ENCODE measurements at places on chromosomes 7 and 10.
A peak's percentile ranks its signal among the peaks of the same experiment; 100 is the strongest.

DNA sequence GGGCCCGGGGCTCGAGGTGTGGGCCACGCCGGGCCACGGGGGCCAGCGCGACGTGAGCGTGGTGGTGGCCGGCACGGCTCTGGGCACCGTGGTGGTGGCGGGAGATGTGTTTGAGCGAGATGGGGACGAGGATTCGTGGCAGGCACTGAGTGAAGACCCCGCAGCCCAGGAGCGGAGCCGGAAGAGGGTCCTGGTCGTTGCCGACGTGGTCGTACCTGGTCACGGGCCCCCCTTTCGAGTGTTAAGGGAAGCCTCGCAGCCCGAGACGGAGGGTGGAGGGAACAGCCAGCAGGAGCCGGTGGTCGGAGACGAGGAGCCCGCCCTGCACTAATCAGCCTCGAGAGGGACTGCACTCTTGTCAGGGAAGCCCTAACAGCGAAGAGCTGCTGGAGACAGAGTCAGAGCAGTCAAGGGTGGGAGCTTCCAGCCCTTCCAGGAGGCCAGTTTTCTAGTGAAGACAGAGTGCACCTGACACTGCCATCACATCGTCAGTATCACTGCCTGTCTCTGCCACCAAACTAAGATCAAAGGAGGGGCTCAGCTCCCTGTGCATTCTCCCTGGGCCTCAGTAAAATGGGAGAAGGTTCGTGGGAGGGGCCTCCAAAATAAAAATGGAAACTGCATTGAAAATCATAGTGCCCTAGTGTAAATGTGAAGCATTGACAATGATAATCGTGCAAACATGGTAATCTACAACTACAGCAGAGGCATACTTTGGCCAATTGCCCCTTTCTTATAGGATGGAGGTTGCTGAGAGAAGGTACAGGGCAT is 1.3 kb downstream of the MBLAC1 start:
- ATAC-seq = no peak

GRCh38 chr10:73167458-73167782 is 388 bp downstream of the ECD start:
- no peak for ATAC-seq

DNA sequence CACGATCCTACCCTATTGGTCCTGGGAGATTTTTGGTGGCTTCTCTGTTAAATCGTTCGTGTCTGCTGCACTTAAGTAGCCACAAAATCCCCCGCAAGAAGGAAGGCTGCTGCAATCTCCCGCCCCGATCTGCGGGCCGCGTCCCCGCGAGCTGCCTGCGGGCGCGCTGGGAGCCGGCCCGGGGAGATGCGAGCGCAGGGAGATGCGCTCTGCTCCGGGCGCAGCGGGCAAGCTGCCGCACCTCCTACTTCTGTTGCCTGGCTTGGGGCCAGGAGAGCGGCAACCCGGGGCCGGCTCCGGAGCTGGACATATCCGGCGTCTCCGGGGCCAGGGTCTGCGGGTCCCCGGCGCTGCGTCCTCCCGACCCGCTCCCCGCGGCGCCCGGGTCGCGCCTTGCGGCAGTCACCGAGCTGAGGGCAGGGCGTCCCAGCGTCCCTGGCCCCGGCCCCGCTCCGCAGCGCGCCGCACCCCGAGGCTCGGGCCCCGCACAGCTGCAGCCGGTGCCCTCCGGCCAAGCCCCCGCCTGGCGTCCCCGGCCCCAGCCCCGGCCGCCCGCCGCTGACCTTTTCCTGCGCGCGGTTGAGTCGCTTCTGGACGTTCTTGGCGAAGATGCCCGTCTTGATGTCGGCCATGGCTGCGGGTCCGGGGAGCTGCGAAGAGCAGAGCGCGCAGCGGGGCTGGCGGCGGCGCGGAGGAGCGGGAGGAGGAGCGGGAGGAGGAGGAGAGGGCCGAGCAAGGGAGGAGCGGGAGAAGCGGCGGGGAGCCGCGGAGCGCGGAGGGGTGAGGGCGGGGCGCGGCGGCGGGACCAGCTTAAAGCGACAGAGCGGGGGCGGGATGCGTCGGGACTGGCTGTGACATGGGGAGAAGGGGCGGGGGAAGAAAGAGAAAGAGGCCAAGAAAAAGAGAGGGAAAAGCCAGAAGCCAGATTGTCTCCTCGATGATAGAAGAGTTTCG is at the start of gene AMPH:
TSS of gene AMPH (minus strand) at position 654 of the 954 bp plus-strand sequence. CDS start at position 632, 22 bp downstream.
- no peak for ATAC-seq

GRCh38 chr10:1454428-1454827 is 282.9 kb downstream of the ADARB2 start:
- peak; percentile 27 for ATAC-seq

- ATAC-seq = no peak
These were observed 113.1 kb upstream of the RNF32 start for GRCh38 chr7:156527458-156527890.

DNA sequence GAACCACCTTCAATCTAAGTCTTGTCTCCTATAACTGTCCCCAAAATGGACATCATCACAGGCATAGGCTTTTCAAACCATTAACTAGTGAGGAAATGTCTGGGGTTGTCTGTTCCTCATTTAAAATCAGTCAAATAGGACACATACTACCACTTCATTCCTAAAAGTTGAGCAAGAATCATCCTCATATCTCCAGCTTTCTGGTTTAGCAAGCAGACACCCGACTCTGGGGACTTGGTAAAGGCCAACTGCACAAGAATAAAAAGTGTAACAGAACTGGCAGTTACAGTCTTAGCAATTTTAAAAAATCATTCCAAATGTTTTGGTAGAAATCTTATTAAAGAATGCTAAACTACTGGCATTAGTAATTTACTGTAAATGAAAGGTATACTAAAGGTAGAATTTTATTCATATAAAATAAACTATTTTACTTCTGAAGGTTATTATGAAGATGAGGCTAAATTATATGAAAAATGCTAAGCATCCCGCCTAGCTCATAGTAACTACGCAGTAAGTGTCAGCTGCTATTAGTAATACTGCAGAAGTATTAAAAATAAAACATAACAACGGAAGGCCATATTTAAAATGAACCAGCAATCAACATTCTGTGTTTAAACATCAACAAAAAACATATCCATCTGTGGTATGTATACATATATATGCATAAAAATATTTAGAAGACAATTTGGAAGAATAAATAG is 60.8 kb downstream of the ZNF438 start:
- ATAC-seq = no peak

DNA sequence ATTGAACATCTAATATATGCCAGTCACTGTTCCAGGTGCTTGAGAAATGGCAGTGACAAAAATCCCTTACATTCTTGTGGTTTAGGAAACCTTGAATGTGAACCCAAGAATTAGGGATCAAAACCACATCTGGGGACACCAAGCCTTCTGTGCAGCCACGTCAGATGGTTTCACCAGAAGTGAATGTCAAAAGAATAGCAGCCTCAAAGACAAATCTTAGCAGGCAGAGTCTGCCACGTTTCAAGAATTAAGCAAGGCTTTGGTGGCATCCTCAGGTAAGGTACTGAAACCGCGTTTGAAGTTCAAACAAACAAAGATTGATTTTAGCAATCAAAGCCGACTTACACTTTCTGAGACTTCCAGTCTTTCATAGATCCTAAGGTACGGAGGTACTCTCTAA is 225.5 kb upstream of the GNAI1 start:
- ATAC-seq = no peak

DNA sequence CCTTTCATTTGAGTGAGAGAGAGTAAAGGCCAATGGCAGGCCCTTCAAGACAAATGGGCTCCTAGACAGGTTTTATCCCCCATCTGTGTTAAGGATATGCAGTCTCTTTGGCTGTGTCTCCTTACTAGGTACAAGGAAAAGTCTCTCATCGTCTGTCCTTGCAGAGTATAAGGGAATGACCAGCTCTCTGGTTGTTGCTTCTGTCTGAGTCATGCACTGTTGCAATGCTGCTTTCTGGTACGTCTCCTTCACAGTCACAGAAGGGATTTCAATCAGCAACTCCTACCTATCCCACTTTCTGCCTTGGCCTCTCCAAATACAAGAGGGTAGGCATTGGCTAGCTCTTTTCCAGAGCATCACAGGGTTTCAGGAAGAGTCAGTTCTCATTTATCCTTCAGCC is 48.1 kb downstream of the CTTNBP2 start:
- peak; percentile 63 for ATAC-seq

DNA sequence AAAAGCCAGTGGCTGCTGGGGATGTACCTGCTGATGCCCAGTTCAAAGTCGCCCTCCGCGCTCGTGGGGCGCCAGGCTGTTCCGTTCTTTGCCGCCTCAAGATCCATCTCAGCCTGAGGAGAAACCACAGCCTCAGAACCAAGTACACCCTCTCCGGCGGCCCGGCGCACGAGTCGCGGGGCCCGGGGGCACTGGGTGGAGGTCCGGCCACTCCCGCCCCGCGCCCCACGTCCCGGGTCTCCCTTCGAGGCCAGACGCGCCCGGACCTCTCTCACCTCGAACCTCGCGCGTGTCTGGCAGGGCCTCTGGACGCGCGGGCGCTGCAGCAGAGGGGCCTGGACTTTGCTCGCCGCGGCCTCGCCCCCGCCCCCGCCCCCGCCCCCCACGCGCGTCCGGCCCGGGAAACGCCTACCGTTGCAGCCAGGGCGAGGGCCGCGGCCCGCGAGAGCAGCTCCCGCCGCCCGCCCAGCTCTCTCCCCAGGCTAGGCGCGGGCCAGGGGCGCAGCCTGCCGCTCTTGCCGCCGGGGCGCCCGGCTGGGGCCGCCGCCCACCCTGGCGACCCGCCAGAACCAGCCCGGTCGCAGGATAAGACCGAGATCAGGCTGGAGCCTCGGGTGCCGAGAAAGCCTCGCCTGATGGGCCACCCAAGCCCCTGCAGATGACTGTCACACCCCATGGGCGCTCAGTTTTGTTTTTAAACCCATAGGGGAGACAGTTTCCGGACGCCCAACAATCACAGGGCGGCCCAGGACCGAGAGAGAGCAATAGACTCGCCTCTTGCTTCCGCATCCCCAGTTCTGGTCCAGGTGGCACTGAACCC is at the start of gene ABCB4:
TSS of gene ABCB4 (minus strand) at position 322 of the 820 bp plus-strand sequence. CDS start at position 107, 215 bp downstream.
- peak; percentile 42 for ATAC-seq

- no peak for ATAC-seq
These were observed 86.9 kb downstream of the JAZF1 start for GRCh38 chr7:28093623-28094232.

DNA sequence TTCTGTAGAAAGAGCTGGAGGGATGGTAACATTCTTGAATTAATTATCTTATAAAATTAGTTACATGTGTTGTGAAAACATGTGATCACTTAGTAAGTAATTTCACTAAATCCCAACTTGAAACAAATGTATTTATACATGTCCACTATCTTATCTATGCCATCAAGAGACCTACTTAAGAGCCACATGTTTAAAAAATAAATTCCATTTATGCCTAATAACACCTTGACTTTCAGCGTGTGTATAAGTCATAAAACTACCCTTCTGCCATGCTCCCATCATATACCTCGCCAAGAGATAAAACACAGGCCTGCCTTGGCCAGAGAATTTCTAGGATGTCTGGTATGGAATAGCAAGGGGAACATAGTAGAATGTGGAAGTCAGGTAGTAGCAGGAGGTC is 37.3 kb downstream of the LIPJ start:
- ATAC-seq = no peak

GRCh38 chr10:12010353-12010752 is 32.3 kb downstream of the UPF2 start:
- no peak for ATAC-seq

GRCh38 chr7:79084423-79084822 is 369.0 kb downstream of the MAGI2 start:
- no peak for ATAC-seq

DNA sequence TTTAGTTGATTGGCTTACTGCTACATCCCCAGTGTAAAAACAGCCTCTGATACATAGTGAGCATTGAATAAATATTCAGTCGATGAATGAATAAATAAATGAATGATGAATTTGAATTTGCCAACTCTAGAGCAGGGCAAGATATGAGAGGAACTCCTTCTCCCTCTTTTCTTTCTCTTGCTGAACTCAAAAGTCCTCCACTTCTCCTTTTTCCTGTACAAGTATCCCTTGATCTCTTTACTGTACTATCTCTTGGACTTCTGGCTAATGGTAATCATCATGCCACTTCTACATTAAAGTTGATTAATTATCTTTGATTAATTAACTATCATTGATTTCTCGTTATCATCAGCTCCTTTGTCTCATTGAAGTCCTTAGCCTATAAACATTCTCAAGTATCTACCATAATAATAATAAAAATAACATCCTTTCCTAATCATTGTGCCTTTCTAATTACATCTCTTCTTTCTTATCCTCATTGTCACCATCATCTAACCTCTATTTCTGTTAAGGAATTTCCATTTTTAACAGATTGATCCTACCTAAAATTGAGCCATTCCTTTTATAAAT is 10.6 kb downstream of the CPED1 start:
- no peak for ATAC-seq

DNA sequence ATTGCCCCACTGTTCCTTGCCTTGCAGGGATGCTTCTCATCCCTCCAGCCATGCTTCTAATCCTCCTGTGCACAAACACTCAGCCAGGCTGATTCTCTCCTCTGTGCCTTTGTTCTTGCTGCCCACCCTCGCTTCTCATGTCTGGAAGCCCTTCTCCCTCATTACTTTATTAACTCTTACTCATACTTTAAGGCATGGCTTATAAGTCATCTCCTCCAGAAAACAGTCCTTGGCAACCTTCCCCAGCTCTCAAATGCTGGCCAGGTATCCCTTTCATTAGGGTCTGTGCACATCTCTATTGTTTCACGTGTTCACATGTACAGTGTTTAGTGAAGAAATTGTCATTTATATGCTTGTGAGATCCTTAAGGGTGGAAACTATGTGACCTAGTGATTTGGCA is 62.9 kb downstream of the ITGB8 start:
- ATAC-seq = no peak

DNA sequence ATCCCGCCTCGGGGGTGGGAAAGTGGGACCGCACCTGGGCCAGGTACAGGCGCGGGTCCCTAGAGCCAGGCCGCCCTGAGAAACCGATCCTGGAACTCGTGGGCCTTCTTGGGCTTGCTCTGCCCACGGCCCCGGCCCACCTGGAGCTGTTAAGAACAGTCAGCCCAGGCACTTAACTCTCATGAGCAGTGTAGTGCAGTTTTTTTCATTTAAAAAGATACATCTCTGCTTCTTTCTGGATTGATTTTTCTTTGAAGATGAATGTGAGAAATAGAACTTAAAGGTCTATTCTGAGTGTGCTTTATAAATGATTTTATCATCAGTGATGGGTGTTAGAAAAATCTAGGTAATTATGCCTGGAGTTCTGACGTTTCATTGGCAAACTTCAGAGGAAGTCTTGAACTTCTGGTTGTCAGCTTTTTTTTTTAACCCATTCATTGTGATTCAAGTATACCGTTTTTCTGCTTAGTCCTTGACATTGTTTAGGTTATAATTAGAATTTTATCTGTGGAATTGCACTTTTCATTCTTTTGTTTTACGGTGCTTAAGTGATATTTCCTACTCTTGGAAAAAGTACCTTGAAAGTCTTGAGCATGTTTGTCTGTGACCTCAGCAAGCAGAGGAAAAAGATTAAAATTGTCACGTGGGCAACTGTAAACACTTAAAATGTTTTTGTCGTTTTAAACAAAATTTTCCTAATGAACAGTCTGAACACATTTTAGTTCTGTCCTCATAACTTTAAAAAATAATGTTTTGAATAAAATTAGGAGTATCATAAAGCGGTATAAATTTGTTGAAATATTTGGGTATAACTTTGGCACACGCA is 906 bp downstream of the CDK1 start:
- ATAC-seq = no peak

- no peak for ATAC-seq
These were observed 23.5 kb upstream of the UCMA start for GRCh38 chr10:13257621-13258140.

Data from esophagus mucosa (tissue), 1 donor.